ENCODE measurements at places on chromosomes 3 and 15.

DNA sequence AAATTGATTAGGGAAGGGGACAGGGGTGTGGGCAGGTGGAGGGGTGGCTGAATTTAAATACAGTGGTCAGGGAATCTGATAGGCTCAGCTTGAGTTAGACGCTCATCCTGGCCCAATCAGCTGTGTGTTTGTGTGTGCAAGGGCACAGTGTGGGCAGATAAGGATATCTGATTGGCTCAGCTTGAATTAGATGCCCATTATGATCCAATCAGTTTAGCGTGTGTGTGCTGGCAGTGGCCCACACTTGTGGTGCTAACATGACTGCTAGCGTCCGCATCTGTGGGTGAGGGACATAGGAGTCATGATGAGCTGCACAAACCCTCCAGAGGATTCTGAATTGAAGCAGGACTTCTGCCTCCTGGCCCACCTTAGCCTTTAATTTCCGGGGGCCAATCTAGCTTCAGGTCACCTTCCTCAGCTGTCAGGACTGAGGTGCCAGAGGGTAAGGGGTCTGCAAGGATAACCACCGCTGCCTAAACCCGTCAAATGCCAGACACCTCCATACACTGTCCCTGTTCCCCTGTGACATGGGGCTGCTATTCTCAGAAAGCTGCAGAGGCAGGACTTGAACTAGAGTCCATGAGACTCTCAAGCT is 97.3 kb downstream of the CORO2B start:
- DNase-seq = no peak

DNA sequence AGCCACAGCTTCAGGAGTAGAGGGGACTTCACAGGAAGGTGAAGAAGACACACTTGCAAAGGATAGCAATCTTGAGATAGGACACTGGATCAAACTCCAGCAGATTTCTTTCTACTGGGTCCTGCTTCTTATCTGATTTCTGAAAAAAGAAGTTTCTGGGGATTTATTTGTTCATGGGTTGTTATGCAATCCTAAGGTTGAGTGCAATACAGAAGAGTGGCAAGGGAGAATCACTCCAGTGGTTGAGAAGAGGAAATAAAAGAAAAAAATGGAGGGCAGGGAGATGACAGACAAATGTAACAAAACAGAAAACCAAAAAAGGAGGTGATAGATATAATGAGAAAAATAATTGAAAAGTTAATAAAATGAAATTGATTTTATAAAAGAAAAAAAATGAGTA is 858.3 kb downstream of the TUSC7 start:
- DNase-seq = no peak

DNA sequence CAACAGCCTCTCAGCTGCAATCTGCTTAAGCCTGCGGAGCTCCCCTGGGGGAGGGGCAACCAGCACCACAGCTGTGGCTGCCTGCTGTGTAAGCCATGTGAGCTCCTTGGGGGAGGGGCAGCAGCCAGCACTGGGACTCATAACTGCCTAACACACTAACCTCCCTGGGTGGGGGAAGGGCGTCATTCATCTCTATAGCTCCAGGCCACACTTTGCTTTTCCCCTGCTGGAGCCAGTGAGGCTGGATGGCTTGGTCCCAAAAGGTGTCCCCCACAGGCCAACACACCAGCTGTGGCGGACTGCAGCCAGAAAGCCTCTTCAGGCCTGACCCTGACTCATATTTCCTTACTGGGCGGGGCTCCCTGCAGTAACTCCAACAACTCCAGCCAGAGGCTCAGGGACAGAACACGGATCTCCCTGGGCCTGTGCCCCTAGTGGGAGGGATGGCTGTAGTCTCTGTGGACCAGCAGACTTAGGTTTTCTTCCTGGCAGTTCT is 129.8 kb downstream of the PPM1L start:
- DNase-seq = no peak

GRCh38 chr3:123841476-123842238 is 42.5 kb downstream of the MYLK start:
- DNase-seq = no peak

DNA sequence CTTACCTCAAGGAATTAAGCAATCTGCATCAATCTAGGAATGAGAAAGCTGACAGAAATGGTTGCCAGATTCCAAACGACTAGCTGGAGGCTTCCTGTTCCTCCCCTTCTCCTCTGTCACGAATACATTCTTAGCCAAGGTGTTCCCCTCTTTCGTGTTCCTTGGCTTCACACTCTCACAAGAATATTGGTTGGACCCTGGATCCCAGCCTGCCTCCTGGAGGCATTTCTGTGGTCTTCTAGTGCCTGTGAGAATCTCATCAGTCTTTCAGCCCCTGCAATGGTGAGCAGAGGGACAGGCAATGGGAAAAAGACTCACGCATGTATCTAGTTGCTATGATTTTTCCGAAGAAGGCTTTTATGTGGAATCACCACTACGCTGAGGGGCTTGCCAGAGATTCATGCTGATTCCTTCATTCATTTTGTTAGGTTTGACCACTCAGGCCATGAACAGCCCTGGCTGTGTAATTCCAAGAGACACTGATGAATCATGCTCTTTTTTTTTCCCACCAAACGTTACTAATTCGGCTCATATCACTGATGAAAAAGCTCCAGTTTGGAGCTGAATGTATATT is 1.6 kb upstream of the P3H2 start:
- DNase-seq = no peak
